Bone marrow (tissue), 2 donors: ENCODE measurements at places on chromosomes 6 and 20.

DNA sequence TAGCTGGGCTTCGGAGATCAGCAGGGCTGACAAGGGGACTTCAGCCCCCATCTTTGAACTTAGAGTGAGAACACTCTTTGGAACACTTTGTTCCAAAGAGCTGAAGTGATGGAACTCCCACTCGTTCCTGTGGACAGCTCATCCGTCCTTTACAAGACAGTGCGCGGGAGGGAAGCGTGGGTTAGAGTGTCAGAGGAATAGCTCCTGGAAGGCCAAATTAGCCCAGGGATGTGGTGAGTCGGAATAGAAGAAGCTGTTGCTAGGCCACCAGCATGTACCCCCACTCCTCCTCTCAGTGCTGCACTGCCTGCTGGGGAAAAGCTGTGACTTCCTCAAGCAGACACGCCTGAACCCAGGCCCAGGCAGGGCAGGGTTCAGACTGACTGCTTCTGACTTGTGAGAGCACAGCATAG is 1.7 kb downstream of the SDCBP2 start:
- no peak for DNase-seq

- DNase-seq: no peak
These were observed 82.1 kb downstream of the PSMG4 start for GRCh38 chr6:3340894-3341293.

DNA sequence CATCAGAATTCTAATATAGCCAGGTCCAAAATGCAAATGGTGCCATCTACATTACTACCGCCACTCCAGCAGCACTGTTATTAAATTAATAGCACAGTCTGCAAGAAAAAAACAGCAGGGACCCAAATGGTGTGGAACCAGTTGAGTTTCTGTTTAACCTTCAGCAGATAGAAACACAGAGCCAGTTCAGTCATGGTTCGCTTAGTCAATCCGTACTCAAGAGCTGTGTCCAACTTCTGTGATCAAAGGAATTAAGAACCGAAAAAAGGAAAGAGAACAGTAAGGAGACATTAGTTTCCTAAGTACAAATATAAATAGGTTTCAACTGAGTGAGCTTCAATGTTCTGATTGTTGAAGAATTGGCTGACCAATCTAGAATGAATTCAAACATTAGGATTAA is 107.7 kb downstream of the TRDN start:
- DNase-seq: no peak

DNA sequence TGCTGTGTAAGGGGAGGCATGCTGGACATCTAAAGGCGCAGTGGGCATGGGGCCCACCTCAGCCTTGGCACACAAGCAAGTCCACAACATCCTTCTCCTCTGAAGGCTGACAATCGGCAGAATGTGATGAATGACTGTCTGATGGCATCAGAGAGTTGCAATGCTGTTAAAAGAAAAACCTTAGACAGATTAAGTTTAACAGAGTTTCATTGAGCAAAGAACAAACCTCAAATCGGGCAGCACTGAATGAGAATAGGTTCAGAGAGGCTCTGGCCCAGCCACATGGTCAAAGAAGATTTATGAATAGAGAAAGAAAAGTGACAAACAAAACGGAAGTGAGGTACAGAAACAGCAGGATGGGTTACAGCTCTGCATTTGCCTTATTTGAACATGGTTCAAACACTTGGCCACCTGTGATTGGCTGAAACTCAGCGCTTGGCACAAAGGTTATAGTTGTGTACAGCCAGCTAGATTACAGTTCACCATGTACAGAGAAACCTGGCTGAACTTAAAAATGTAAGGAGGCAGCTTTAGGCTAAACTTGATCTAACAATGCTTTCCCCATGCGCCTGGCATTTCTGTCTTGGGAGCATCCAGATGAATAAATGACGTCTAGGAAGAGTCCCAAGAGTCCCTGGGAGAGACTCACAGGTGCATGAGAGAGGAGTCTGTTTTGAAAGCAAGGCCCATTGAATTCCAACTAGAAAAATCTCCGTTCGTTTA is 98.3 kb upstream of the IYD start:
- DNase-seq: no peak

DNA sequence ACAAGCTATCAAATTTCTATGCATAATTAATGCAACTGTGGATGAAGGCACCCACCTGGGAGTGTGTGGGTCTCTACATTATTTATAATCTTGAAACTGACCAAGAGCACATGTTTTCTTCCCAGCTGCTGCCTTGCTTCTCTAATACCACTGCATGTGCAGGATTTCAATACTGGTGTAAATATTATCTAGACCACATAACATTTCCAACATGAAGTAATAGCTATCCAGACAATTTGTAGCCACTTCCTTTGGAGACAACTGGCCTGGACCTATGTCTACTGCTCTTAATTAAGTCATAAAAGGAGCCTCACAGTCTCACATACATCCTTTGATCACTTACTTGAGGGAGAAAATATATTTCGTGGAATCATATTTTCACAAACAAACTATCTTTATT is 180.7 kb downstream of the HIVEP2 start:
- no peak for DNase-seq

DNA sequence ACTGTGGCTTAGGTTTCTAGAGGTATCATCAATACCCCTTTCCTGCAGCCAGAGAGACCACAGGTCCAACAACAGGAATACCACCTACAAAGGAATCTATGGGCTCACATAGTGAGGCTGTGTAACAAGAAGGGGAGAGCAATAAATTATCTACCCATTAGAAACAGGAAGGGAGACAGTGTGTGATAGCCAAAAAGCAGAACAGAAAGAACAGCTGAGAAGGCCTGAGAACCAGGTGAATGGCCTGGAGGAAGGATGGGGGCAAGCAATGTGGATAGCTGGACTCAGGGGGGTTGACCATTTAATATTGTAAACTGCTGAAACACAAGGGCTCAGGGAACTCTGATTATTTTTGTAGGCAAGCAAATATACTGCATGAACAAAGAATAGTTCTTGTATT is 628.2 kb downstream of the COL12A1 start:
- no peak for DNase-seq

- no peak for DNase-seq
These were observed 484.0 kb upstream of the SOX4 start for GRCh38 chr6:21109391-21110178.

GRCh38 chr6:12886961-12887775 is 170.6 kb downstream of the PHACTR1 start:
- no peak for DNase-seq

DNA sequence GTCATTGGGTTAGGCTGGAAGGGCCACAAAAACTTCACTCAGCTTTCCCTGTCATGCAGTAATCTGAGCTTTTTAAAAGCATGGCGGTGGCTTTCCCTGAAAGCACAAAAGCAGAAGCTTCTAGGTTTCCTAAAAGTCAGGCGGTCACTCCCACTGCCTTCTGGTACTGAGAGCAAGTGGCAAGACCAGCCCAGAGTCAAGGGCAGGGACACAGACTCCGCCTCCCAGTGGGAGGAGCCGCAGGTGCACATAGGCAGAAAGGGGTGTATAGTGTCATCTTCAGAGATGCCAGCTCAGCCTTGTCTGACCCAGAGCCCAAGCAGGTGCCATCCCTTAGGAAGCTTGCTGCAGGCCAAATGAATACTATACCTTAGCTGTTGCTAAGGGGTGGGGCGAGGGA is 18.0 kb upstream of the PACSIN1 start:
- DNase-seq: no peak

GRCh38 chr20:45470937-45471336 is 1.4 kb downstream of the WFDC2 start:
- DNase-seq: no peak

DNA sequence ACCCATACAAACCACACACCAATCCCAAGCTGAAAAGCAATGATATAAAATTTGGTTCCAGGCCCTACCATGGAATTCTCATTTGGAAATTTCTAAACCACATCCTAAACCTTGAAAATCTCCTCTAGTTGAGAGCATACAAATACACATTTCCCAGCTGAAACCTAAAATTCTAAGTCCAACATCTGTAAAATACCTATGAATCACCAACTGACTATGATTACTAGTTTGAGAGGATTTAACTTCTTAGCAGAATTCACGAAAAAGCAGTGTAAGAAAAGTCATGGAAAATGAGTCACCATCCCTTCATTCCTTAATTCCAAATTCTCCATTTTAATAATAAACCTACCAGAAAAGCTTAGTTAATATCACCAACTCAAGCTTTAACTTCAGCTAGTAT is 15.4 kb downstream of the RANBP9 start:
- no peak for DNase-seq

DNA sequence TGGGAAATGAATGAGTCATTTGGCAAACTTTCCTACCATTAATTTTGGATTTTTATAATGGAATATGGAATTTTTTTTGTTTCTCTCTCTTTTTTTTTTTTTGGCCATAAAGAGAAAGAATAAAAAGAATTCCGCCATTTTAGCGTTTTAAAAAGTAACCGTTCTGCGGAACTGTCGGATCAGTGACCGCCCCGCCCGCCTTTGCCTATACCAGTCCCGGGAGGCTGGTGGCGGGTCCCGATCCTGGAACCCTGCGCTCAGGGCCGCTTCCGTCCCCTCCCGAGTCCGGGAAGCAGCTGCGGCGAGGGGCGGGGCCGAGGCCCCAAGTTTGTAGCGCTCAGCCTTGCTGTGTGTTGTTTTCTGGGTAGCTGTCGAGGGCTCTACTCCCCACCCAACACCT is 609 bp downstream of the L3MBTL1 start:
- DNase-seq: no peak

GRCh38 chr6:14682812-14683211 is 563.1 kb upstream of the JARID2 start:
- no peak for DNase-seq

- no peak for DNase-seq
These were observed 72.4 kb downstream of the FGD2 start for GRCh38 chr6:37077905-37078296.

DNA sequence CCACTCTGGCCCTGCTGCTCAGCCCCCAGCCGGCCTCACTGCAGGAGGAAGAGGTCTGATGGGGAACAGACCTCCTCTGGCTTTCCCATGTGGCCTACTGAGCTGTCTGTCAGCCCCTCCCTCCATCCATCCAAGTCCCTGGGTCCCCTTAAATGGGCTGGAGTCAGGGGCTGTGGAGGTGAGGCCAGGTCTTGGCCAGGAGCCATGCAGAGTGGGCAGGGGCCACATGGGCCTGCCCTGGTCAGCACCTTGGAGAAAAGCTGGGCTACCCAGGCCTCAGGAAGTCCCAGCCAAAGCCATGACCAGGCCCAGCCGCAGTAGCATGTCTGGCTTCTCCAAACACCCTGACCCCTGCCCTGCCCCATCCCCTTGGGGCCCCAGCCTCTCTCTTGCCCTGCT is 6.3 kb downstream of the SPDEF start:
- DNase-seq: no peak

DNA sequence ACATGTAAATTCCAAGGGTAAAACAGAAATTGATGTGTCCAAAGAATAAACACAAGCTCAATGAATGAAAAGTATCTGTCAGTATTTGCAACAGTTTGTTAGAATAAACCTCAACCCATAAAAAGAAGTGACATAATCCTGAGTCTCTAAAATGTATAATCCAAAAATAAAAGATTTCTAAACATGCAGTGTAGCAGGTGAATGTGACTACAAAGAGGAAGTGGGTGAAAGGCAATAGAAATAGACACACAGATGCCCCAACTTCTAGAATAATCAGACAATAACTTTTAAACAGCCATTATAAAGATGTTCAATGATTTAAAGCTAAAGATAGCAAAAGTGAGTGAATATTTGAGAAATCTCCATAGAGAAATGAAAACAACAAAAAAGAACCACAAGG is 1009.2 kb upstream of the GJE1 start:
- no peak for DNase-seq

DNA sequence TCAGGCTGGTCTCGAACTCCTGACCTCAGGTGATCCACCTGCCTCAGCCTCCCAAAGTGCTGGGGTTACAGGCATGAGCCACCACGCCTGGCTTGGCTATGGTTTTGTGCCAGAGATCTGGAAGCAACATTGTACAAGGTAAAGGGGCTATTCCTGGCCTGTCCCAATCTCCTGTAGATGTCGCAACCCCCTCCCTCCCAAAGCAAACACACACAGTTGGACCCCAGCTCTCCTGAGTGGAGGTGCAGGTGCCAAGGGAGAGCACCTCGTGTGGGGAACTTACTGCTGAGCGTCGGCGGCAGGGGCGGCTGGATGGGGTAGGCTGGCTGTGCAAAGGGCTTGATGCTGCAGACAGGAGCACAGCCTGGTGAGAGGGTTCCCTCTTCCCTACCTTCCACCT is 8.8 kb downstream of the RPL10A start:
- no peak for DNase-seq

- no peak for DNase-seq
These were observed 97.5 kb upstream of the MYLIP start for GRCh38 chr6:16031278-16031981.

DNA sequence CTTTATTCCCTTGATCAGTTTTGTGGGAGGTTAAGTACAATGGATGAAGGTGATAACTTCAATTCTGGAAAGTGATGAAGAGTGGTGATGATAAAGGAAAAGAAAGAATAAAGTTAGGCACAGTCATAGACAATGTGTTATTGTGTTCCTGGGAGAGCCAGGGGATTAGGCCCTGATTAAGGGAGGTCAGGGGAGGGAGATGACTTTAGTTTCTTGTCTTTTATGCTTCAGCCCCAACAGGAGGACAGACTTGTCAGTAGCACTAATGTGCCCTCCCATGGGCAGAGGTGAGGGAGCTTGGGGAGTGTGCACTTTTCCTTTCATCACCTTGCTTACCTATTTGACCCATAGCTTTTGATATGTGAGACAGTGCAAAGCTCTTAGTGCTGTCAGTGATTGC is 115.7 kb downstream of the CD109 start:
- DNase-seq: no peak

DNA sequence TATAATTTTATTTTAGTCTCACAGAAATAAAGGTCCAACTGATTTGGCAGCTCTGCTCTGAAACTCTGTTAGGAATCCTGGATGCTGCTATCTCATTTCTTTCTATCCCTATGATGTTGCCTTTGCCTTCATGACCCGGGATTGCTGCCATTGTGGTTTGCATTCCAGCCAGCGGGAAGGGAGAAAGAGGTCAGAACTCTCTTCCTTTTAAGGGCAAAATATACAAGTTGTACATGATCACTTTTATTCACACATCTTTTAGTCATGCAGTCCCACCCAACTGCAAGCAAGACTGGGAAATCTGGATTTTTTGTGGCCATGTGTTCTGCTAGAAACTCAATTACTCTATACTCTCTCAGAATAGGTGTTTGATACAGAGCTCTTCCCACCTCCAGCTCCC is 263.1 kb upstream of the ZFP64 start:
- DNase-seq: no peak

DNA sequence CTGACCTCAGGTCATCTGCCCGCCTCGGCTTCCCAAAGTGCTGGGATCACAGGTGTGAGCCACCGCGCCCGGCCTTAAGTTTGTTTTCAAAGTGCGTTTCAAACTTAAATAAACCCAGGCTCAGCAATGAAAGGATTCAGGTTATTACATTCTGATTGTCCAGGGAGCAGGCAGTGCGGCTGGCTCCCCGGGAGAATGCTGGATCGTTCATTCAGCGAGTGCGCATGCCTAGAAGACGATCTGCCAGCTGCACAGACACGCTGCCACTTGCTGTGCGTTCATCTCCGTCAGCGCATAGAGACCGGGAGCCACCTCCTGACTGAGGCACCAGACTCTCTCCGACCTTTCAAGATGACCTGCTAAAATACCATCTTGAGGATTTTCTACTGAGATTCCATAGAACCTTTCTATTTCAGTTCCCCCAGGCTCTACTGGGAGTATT is 163.9 kb upstream of the ZNF217 start:
- no peak for DNase-seq

- no peak for DNase-seq
These were observed 89.4 kb downstream of the C6orf118 start for GRCh38 chr6:165220045-165220444.

GRCh38 chr6:13354331-13355042 is 26.1 kb upstream of the TBC1D7 start:
- peak; percentile 79 for DNase-seq

GRCh38 chr6:108556250-108556649 is 4.5 kb upstream of the FOXO3 start:
- no peak for DNase-seq
